RWPE2 (cell line): ENCODE measurements at places on chromosomes 1 and 21.

GRCh38 chr1:57281324-57281723 is 142.5 kb downstream of the DAB1 start:
- DNase-seq: no peak

GRCh38 chr1:224644553-224645154 is 28.5 kb downstream of the CNIH3 start:
- no peak for DNase-seq

GRCh38 chr1:13679651-13680050 is 20.3 kb upstream of the PRDM2 start:
- DNase-seq: no peak

DNA sequence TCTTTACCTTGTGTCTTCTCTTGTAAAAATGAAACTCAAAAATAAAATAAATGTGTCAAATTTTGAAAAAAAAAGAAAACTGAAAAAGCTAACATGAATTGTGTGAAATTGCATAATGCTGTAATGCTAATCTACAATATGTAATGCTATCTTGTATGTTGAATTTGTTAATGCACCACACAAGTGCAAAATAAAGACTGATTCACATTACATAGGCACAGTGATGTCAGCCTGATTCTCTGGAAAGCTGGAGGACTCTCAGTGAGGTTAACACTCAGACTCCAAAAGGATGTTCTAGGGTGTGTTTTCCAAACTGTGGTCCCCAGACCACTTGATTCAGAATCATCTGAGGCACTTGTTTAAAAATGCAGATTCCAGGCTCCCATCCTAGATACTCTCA is 25.6 kb downstream of the SYT11 start:
- no peak for DNase-seq

DNA sequence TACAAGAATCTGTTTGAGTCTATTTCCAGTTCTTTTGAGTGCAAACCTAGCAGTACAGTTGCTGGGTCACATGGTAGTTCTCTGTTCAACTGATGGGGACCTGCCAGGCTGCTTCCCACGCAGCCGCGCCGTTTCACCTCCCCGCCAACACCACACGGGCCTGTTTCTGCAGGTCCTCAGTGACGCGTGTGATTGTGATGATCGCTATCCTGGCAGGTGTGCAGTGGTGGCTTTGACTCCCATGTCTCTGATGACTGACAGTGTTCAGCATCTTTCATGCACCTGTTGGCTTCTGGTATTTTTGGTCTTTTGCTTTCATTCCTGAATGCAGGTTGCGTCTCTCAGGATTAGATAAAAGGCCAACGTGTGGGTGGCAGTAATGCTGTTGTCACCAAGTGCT is 41.6 kb downstream of the FAAP20 start:
- DNase-seq: no peak

GRCh38 chr1:154736841-154737240 is 128.9 kb upstream of the ADAR start:
- DNase-seq: no peak
